Central memory CD8-positive, alpha-beta T cell (primary cell): ENCODE measurements at places on chromosomes 5 and 9.

DNA sequence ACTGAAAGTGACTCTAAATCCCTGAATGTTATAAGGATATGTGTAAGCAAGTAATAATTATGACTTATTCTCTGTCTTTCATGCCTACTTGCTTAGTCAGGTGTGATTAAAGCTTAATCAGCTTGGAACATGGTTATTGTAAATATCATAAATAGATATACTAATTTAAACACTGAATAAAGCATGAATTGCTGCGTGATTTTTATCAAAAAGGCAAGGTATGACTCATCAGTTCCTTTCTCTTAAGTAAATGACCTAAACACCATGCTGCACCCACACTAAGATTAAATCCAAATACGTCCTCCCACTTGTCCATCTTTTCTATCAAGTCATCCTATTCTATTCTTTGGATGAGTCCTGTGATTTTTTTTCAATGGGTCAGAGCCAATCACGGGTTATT, 124.6 kb upstream of the MTAP start:
- no peak overlapping the region for H3K27ac ChIP-seq
- DNase-seq, result no peak
- H3K27me3 ChIP-seq, result no peaks in the 10 kb centered on the region
- no peak overlapping the region for H3K4me3 ChIP-seq

DNA sequence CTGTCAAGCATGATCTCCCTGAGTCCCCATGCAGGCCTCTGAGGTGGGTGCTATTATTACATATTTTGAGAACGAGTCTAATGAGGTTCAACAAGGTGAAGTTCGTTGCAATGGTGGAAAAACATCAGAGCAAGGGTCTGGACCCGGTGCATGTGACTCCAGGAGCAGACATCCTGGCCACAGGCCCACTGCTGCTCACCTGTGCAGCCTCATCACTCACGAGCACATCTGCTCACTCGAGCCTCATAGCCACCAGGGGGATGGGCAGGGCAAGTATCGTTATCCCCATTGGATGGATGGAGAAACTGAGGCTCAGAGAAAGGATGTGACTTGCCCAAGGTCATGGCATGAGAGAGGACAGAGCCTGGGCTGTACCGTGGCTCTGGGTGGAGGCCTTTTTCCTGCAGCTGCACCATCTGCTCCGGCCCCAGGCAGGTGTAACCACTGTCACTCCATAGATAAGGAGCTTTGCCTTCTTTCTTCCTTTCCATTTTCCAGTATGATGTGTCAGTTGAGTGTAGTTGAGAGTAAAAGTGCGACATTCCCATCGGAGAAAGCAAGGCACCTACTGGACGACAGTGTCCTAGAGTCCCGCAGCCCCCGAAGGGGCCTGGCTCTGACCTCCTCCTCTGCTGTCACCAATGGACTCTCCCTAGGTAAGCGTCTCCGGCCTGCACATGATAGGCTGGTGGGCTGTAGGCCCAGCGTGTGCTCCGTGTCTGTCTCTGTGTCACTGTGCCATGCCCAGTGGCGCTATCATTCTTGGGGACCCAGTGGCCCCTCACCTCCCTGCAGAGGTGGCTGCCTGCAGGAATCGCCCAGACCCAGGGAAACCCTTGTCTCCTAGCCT, 68.4 kb upstream of the GARNL3 start:
- H3K27ac ChIP-seq, result no peak overlapping the region
- H3K36me3 ChIP-seq, result peaks cover 3% of the 10 kb centered on the region
- no peaks in the 10 kb centered on the region for H3K27me3 ChIP-seq
- no peak for DNase-seq

- no peak overlapping the region for H3K27ac ChIP-seq
- no peak for DNase-seq
- peaks cover 14% of the 10 kb centered on the region for H3K4me1 ChIP-seq
- no peak overlapping the region for H3K4me3 ChIP-seq
- H3K36me3 ChIP-seq, result peaks cover 2% of the 10 kb centered on the region
Measured at GRCh38 chr9:5617749-5618148, 11.2 kb upstream of the RIC1 start.

GRCh38 chr5:97124335-97124734, 18.1 kb downstream of the LIX1 start:
- H3K27me3 ChIP-seq, result peaks cover 27% of the 10 kb centered on the region
- H3K4me3 ChIP-seq, result no peak overlapping the region
- no peaks in the 10 kb centered on the region for H3K36me3 ChIP-seq
- no peak for DNase-seq
- H3K27ac ChIP-seq, result no peak overlapping the region
